Activated effector memory CD4-positive, alpha-beta T cell treated with Interleukin-2 at 50 U/mL for 16 hours (primary cell): ENCODE measurements at places on chromosomes 1 and 21.
A peak's percentile ranks its signal among the peaks of the same experiment; 100 is the strongest.

DNA sequence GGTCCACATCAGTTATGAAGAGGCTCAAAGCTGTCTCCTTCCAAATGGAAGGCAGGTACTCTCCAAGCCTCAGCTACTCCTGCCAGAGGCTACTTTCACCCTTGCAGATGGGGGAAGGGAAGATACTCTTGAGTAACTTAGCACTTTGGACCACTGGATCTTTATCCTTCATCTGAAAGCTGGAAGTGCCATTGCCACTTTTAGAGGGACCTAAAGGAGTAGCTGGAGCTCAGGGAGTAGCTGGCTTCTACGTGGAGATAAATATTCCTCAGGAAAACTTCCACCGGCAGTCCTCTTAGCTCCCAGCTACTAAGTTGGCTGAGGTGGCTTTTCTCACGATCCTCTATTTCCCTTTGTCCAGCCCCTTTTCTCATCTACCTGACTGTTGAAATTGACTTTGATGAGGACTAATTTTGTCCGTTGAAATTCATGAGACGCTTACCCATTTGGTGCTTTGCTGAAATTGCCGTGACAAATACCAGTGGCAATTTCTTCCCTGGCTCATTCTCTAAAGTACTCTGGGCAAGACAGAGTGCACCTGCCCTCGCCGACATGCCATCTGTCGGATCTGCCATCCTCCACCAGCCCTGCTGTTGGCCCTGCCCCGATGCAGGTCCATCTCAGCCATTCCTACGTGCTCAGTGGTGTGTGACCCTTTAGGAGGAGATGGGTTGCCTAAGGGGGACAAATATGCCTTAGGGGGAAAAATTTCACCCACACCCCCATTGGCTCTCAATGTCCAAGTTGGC lies 13.6 kb downstream of the IGSF21 start:
- DNase-seq: no peak

- DNase-seq: no peak
Measured at GRCh38 chr1:20875198-20875973, 88.3 kb upstream of the HP1BP3 start.

GRCh38 chr1:151619489-151620093 lies 7.7 kb downstream of the SNX27 start:
- no peak for DNase-seq

- DNase-seq: peak; percentile 90
Measured at GRCh38 chr1:6701437-6702153, at the start of gene DNAJC11. Gene DNAJC11 (minus strand): TSS chr1:6701816. CDS start chr1:6701800, 16 bp downstream.

DNA sequence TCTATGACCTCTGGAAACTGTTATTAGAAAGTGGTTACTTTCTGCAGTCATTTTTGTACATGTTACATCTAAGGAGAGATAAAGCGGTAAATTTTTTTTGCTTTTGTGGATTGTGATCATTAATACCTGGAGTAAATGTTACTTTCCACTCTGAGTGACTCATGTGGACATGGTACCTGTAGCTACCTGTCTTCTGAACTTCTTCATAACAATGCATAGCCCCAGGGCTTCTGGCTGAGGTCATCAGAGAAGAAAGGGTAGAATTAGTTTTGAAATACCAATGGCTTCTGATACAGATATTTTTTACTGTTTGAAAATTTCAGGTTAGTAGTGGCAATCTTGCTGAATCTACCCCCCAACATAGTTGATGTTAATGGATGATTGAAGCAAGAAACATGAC lies 489.3 kb downstream of the RWDD3 start:
- no peak for DNase-seq

- DNase-seq: no peak
Measured at GRCh38 chr1:19414515-19415121, 70.7 kb downstream of the CAPZB start.

DNA sequence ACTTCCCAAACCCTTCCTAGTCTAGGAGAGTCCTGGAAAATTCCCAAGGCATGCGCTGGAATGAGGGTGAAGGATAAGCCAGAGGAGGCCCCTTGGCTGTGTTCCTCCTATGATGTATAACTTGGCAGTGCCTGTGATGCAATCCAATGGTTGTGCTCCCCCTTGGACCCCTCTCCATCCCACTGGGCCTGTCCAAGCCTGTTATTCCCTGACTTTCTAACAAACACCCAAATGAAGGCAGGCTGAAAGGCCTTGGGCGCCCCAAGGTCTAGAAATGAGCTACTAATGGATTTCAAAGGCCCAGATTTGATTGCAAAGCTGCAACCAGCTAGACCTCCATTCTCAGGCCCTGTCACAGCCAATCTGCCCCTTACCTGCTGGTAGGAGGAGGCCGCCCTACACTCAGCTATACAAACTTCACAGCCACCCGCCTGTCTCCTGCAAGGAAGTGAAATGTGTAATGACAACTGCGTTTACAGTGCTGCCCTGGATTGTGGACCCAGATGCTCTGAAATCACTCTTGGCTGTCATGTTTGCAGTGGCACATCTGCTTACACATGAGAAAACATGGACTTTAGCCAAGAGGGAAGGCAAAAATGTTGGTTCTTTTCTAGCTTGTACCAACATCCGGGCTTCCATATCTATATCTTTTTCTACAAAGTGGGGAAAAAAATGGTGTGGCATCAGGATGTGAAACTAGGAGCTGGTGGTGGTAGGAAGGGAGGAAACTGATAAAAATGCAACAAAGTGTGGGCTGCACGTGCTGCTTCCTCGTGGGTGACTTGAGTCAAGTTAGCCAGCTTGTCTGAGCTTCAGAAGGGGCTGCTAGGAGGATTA lies 130.4 kb downstream of the TRABD2B start:
- no peak for DNase-seq

DNA sequence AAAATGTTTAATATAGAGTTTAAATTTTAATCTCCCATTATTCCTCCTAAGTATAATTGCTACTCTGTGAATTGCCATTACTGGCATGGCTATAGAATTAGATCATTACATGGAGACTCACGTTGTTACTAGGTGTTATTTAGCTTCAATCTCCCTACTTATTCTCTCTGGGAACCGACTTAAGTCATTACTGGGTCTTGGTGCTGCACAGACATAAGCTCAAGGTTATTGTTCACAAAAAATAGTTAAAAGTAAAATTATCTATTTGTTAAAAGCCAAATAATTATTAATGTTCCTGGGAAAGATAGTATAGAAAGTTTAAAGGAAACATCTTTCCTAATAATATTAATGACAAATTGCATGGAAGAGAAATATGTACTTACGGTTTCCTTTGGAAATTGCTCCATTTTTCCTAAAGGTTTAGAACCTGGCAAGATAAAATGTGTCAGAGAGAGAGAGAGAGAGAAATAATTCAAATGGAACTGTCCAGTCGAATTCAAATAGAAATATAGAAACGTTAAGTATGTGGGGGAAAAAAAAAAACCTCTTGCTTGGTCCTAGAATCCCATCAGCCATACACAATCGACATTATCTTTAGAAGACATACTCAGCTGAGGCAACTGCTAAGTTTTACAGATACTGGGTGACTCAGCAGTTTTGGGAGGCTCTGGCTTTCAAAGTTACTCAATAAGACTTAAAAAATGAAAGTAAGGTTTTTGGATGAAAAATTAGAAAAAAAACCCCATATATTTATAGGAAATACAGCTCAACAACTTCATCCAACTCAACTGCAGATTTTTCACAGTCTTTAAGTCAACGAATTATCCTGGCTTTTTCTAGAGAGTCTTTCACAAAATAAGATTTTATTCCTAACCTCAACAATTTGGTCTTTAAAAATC lies at the start of gene SPTA1:
Gene SPTA1, minus strand, starts transcription at position 605 of the 899 bp plus-strand sequence. Its CDS starts 198 bp downstream, at position 407.
- no peak for DNase-seq

GRCh38 chr21:46191257-46191685 lies 7.0 kb upstream of the SPATC1L start:
- DNase-seq: no peak
